ENCODE measurements at places on chromosomes 4 and X.

- DNase-seq: no peak
Measured at GRCh38 chr4:72951628-72952027, 117.9 kb downstream of the COX18 start.

DNA sequence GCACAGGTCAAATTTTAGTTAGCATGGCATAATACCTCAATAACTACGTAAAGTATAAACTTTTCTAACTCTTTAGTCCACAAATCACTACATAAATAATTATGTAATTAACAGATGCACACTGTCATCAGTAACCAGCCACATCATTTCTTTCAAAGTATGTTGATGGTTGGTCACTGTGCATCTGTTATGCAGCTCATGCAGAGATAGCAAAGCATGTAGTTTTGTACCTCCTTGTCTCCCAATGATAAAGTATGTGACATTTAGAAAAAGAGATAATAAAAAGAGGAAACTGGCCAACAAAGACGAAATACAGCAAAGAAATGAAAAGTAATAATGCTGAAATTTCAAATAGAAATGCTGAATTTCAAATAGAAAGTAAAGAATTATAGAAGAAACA, 2.9 kb downstream of the LAMTOR3 start:
- DNase-seq: no peak

DNA sequence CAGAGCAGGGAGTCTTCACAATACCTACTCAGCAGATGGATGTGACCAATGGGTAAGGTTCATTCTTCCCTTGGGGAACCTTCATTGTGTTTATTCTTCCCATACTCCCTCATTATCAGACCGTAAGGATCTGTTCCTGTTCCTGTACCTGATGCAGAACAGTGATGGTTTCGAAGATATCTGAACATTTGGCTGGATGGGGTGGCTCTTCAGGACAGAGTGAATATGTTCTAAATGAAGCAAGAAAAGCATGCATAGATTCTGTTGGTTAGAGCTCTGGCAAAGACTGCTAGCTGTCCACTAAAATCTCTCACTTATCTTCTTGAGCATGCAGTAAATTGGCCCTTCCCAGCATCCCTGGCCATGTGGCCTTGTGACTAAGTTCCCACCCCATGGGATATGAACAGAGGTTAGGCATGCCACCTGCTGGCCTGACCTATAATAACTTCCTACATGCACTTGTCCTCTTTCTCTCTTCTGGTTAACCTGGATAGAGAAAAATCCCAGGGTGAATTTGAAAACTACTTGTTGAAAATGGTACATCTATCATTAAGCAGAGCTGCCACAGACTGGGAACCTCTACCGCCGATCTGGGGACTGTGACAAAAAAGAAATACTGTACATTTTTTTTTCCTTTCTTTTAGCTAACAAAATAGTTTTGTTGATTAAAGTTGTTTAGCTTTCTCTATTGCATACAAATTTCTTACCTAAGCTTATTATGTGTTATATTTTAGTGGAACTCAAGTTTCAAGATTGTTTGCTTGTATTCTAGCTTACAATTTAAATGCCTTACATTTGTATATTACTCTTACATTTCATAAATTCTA, 60.0 kb upstream of the BANK1 start:
- DNase-seq: no peak

- DNase-seq: no peak
Measured at GRCh38 chrX:64427787-64428186, 32.5 kb upstream of the MTMR8 start.

Measured in stimulated activated CD4-positive, alpha-beta T cell treated with anti-CD3 and anti-CD28 coated beads, TNF-alpha, amount 100 ng/mL, for 1 hour (primary cell).